CD8-positive, alpha-beta T cell (primary cell): ENCODE measurements at places on chromosomes 7 and 10.

GRCh38 chr10:8042721-8043568 lies 11.5 kb upstream of the GATA3 start:
- DNase-seq = no peak

DNA sequence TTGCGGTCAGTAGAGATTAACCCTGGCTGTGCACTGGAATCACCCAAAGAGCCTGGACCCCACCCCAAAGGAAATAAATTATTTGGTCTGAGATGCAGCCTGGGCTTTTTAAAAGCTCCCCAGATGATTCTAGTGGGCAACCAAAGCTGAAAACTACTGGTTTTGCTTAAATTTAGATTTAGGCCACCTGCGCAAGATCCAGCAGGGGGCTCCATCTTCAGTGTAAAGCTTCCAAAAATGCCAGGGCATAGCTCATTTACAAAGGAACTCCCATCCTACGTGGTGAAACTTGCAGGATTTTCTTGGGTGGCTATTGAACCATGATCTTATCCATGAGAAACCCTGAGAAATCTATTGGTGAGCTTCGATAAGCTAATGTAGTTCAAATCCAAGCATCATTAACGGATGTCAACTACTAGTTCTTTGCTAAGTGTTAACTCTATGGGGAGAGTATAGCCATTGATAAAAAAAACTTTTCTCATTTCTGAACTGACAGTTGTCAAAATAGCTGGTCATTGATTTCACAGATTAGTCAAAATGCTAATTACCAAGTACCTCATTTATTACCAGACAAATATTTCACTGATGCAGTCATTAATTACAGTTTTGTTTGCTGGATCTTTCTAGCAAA lies 315.3 kb downstream of the LHFPL3 start:
- DNase-seq = no peak

DNA sequence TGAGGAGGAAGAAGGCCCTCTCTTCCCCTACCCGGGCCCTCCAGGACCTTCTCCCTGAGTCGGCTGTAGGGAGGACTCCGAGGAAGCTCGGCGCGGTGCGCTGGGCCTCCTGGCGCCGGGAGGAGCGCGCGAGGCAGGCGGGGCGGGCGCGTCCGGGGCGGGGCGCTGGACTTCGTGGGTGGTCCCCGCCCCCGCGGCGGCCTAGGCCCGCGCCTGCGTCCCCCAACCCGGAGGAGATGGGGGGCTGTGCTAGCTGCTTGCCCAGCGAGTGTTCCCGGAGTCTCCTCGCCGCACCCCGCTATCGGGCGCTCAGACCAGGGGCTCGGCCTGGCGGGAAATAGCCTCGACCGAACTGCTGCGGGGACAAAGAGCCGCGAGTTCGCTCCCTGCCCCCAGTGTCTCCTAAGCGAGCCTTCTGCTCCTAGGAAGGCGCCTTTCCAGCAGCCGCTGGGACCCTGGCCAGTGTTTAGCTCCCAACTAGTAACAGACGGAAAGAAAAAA lies 19.2 kb upstream of the SMO start:
- DNase-seq = peak; percentile 42

DNA sequence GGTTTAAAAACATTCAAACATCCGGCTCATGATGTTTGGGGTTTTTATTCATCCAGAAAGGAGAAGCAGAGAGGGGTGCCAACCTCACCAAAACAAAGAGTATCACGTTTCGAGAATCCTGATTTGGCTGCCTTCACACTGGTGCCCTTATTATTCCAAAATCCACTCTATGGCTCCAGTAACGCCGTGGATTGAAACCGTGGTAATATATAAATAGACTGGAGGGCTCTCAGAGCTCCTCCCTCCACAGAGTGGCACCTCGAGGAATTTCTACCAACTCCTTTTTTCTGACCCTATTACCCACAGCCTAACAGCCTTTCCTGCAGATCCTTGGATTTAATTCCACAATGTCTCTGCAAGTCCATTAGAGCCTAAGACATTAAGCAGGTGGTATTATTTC lies 353.6 kb downstream of the CRPPA start:
- no peak for DNase-seq

- no peak for DNase-seq
These were observed 55.7 kb downstream of the TPK1 start for GRCh38 chr7:144780071-144780608.

DNA sequence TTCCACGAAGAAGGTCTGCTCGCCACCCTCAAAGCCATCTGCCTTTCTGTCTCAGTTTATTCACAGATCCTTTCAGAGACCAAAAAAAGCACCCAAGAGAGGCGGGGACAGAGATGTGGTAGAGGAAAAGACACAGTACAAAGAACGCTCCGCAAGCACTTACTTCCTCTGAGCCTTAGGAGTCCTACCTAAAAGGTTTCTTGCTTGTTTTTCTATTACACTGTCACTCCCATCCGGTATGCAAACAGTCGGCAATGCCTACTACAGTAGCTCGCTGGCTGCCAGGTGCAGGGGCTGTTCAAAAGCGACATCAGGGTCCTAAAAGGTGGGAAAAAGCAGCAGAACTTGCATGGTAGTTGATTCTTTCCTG lies 816 bp downstream of the TECPR1 start:
- peak; percentile 78 for DNase-seq

DNA sequence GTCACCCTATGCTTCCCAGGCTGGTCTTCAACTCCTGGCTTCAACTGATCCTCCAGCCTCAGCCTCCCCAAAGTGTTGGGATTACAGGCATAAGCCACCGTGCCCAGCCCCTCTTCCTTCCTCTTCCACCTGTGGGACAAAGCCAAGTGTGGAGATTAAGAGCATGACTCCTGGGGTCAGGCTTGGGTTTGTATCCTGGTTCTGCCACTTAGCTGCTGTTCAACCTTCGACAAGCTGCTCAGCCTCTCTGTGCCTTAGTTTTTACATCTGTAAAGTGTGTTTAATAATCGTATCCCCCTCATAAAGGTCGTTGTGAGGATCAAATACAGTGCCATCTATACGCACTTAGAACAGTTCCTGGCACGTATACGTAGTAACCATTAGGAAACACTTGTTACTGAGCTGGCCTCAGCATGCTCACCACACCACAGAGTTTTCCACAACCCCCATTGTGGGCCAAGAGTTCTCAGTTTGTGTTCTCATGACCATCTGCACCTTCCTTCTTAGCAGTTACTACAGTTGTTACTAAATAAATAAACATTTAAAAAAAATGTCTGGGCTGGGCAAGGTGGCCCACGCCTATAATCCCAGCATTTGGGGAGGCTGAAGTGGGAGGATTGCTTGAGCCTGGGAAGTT lies 140.5 kb upstream of the BTBD16 start:
- no peak for DNase-seq

- DNase-seq = peak; percentile 96
These were observed at the start of gene CCDC6 for GRCh38 chr10:59906417-59907202. Gene CCDC6 (minus strand): TSS chr10:59906556. CDS start chr10:59906424, 132 bp downstream.

DNA sequence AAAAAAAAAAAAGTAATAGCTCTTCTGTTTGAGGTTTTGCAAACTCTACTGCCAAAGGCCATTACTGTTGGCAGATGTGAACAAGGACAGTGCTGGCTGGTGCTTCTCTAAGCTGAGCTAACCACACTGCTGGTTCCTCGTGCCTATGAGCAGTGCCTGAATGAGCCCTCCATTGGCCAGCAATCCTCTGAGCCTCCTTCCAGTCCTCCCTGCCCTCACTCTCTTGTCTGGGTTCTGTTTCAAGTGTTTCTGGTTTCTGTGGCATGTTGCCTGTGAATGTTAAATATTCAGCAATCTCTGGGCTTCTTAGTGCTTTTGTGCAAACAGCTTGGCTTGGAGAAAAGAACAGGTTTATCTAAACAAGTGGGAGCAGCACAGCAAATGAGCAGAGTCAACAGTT lies 161.3 kb upstream of the AUTS2 start:
- no peak for DNase-seq

- no peak for DNase-seq
These were observed 467.9 kb upstream of the PODXL start for GRCh38 chr7:132024290-132024689.

DNA sequence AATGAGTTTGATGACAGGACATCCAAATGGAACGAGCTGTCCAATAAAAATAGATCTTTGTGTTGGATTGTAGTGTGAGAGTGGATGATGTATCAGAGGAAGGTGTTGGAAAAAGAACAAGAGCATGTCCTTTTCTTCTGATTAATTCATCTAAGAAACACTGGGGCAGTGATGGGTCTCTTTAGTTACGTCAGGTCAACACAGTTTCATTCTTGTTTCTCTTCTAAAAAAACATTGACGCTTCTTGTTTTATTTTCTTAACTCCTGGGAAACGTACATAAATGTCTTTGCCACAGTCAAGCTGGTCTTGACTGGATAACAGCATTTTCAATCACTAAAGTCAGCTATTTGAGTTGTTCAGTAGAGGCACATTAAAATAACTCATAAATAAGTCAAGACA lies 67.0 kb downstream of the PPP1R9A start:
- DNase-seq = no peak

DNA sequence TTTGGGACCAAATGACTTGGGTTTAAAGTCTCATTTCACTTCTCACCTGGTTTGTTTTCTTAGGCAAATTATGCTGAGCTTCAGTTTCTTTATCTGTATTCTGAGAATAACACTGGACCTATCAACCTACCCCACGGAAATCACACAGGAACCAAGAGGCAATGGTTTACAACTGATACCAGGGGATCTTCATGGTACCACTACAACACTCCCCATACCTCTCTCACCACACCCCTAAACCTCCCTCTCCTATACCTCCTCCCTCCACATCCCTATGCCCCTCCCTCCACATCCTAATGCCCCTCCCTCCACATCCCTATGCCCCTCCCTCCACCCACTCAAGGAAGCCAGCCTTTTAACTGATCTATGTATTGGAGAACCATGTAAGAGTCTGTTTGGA lies 9.9 kb downstream of the FAM204A start:
- no peak for DNase-seq

DNA sequence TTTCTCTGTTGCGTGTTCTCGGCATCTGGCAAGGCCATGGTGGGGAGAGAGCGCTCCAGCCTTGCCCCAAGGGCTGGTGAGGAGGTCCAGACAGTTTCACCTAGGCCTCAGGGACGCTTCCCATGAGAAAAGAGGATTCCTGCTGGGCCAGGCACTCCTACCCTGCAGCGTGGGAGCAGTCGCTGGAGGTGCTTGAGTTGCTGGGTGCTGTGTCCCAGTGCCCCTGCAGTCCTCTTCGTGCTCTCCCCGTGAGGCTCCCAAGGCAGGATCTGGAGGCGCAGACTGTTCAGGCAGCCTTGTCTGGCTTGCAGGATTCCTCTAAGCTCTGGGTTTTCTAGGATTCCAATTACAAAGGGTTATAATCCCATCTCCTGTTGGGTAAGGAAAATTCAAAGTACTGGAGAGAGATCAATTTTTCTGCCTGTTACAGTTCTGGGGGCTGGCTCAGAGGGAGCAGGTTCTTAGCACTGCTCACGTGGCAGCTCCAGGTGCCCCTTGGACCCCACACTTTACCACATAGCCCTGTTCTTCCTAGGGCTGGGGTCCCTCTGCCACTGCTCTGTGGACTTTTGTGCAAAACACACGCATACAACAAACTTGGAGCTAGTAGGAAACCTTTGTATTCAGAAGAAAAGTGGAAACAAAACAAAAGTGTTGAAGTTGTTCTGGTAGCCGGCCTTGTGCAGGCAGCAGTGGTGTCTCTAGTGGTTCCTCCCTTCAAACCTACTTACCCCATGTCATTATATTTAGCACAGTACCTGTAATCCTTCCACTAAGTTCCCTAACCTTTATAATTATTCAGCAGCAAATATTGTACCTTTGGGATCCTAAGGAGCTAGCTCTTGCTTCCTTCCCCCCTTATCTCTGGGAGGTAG lies 60.5 kb downstream of the CCNY start:
- DNase-seq = no peak

DNA sequence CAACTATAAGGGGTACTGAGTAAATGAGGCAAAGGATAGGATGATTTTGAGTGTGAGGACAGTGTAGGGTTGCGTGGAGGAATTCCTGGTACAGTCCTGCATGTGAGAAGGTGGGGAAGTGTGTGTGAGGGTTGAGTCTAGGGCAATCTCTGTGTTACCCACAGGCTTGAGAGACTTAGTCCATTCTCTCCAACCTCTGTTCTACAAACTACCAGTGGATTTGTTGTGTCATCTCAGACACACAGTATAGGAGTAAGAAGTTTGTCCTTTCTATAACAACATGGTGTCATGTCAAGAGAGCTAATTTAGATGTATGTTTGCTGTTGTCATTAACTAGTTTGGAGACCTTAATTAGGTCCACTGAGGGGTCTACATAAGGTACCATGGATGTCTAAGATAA lies 12.5 kb downstream of the PURB start:
- no peak for DNase-seq

GRCh38 chr7:28700790-28701203 lies 257.3 kb downstream of the TRIL start:
- DNase-seq = no peak

- DNase-seq = peak; percentile 52
These were observed 20.8 kb upstream of the HYAL4 start for GRCh38 chr7:123823898-123824753.

DNA sequence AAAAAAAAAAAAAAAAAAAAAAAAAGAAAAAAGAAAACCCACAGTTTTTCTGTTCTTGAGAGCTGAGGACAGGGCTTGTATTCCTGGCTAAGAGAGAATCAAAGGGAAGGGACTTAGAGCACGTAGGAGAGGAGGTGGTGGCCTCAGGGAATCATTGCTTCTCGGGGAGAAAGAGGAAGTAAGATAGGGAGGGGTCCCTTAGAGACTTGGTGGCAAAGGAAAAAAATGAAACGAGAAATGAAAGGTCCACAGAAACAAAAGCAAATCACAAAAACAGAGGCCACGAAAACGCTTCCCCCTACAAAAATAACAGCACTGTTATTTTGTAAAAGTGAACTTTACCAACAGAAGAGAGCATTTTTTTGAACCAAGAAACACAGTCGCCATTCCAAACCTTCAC lies 323.1 kb upstream of the GALNT17 start:
- no peak for DNase-seq

- no peak for DNase-seq
These were observed 13.4 kb downstream of the SERPINE1 start for GRCh38 chr7:101140339-101140699.

- DNase-seq = no peak
These were observed 4.3 kb upstream of the IL6 start for GRCh38 chr7:22722536-22723180.

- no peak for DNase-seq
These were observed 443.5 kb downstream of the NRG3 start for GRCh38 chr10:82318534-82318933.

DNA sequence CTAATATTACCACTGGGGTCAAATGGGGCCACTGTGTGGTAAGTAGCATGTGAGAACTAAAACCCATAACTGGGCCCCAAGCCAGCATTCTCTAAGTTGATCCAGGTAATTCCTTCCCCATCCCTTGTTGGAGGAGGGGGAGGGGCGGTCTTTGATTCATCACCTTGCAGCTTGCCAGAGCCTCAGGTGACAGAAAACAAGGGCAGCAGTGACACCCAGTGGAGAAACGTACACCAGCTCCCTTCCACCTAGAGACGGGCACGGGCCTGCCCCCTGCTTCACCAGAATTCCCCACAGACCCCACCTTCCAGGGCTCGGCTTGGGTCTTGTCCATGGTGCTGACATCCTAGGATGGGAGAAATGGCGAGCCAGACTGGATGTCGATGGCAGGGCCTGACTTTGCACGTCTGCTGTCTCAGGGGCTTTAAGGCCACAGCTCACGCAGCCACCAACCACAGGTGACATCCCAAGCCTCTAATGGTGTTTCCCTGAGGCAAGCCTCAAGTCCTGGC lies 102.0 kb downstream of the STRA8 start:
- peak; percentile 32 for DNase-seq
